Effector CD8-positive, alpha-beta T cell (primary cell): ENCODE measurements at places on chromosomes 6 and 20.

DNA sequence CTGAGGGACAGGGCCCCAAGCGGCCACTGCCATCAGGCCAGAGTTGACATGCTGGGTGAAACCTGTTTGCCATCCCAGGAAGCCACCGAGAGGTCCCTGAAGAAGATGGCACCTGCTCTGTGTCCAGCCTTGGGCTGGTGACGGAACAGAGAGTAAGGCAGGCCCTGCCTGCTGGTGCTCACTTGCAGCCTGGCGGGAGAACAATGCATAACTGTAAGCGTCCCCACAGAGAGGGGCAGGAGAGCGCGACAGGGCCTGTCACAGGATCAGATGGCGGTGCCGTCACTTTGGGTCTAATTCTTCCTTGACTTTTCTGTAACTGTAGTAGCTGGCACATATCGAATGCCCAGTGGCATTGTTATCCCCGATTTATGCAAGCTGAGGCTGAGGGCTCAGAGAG is 29.0 kb upstream of the VSTM2L start:
- no peak for DNase-seq

GRCh38 chr6:36754582-36755434 is 57.2 kb downstream of the RAB44 start:
- DNase-seq = no peak

DNA sequence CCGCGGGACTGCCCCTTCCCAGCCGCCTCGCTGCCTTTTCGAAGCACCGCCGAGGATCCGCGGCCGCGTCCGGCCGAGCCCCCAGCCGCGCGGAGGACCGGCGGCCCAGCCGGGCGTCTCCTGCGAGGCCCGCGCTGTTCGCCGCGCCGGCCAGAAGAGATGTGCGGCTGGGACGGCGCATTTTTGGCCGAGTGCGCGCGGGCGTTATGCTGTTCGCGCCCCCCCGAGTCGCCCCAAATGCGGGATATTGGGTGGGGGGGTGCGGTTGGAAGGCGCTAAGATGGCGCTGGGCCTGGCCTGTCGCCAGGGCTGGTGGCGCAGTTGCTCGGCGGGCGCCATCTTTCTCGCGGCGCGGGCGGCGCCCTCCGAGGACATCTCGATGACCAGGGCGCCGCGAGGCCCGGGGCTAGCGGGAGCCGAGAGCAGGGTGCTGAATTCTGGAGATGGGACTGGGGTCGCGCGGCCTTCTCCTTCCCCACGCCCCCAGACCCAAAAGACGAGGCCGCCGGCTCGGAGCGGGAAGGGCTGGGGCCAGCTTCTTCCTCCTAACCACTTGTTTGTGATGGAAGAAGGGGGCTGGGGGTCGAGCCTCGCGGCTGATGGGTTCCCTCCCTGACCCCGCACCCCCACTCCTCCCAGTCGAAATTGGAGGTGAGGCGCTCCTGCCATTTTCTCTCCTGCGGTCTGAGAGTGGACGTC is 1.5 kb downstream of the BICRAL start:
- peak; percentile 63 for DNase-seq

- DNase-seq = no peak
Observed at GRCh38 chr20:52001999-52002666, 189.4 kb downstream of the ZFP64 start.

DNA sequence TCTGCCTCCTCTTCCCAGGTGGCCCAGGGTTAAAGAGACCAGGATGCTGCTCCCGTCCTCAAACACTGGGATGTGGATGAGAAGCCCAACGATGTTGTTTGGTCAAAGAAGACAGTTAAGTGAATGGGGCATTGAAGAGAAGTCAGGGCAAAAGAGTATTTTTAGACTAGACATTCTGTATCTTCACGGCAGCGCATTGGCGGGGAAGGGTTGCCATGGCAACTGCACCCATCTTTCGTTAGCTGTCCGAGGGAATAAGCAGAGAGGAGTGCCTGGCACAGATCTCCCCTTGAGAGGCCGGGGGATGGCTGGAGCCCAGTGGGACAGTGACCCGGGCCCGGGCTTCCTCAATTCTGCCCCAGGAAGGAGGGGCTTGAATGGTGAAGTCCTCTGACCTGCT is 56.4 kb upstream of the GPR31 start:
- DNase-seq = no peak

DNA sequence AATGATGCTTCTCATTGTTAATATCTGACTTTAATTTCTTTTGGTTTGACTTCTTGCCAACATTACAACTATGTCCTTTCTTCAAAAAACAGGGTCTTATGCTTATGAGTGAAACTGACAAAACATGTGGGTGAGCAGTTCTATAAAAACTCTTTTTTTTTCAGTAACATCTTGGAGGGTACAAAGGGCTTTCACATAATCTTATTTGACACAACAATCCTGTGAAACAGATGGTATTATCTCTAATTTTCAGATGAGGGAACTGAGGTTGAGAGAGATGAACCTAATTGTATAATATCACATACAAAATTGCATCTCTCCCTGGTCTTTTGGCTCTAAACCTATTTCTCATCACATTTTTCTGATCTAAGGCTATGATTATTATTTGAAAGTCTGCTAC is 38.3 kb downstream of the MAPK14 start:
- no peak for DNase-seq

DNA sequence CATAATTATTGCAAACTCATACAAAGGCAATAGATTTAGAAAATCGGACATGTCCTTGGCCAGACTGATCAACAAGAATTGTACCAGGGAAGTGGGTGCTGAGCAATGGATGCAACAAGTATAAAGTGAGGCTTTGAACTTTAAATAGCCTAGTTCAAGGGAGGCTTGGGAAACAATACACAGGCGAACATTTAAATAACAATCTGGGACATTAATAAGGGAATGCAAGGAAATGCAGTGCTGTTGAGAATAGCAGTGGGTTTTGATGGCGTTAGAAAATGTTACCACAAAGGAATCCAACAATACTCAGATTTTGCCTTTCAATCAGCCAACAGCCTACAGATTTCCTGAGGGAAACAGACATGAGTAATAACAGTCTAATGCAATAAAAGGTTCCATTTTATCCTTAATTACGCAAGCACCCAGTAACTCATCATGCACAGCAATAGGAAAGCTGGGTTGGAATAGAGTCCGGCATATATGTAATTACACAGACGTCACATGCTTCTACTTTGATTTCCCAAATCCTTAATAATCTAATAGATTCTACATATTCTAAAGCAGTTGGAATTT is 134.6 kb downstream of the PHACTR1 start:
- DNase-seq = no peak

DNA sequence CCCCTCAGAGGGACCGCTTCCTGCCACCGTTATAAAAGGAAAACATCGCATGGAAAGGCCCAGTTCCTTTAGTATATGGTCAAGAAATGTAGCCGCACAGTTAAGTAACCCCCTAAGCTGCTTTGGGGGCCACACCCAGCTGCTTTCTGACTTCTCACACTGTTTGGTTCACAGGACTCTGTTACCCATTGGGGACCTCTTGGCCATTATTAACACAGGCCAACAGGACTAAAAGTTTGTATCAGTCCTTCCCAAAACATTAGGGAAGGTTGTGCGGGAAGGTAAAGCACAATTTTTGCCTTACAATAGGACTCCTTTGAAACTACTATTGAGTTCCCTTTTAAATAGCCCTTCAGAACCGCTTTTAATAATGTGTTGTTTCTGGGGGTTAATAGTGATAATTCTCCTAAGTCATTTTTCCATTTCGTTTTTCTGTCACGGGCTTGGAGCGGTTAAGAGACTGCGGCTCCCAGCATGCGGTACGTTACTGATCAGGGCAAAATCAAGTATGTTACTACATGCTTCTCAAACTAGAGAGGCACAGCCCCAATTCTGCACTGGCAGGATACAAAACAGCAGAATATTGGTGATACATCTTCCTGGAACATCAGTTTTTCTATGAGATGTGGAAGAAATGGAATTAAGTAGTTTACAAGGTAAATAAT is 668 bp upstream of the RPP40 start:
- DNase-seq = no peak

GRCh38 chr20:63639093-63639975 is 12.4 kb upstream of the GMEB2 start:
- DNase-seq = peak; percentile 49

DNA sequence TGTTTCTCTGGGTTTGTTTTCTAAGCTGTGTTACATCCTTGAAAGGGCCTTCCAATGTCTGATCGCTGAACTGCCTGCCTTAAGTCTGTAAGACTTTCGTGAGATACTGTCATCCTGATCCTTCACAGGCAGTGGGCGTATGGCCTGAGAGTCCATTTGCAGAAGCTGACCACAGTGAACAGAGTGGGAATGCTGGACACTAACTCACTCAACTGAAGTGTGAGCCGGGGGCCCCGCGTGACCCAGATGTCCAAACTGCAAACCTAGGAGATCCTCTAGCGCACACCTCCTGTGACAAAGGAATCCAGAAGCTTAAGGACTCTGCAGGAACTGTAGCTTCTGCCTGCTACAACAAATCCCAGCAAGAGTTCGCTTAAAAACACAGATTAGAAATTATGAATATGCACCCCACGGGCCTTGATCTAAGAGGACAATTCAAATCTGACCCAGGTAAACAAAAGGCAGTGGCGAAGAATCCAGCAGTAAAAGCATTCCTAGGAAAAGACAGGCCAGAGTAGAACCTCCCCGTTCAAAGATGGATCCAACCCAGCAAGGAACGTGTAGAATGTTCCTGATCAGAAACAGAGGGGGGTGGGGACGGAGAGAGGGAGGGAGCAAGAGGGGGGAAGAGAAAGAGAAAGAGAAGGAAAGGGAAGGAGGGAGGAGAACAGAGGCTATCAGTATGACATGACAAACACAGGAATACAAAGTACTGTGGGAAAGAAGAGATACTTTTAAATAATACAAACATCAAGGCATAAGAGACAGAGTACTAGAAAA is 135.0 kb upstream of the AFDN start:
- no peak for DNase-seq

GRCh38 chr20:56458206-56458821 is 10.1 kb upstream of the RTF2 start:
- DNase-seq = no peak

DNA sequence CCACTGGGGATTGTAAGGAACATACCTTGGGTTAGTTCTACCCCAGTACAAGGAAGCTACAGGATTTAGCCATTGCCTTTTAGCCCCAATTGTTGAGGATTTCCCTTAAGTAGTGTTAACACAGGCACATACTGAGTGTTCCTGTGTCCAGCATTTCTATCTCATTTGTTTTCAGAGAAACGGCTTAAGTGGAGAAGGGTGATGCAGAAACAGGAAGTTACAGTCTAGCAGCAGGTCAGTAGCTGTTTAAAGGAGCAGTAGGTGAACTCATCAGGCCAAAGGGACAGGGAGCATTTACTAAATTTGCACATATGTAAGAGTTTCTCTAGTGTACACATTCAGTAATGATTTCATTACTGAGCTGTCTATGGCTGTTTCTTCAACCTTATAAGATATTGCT is 644.2 kb upstream of the GJE1 start:
- DNase-seq = no peak

DNA sequence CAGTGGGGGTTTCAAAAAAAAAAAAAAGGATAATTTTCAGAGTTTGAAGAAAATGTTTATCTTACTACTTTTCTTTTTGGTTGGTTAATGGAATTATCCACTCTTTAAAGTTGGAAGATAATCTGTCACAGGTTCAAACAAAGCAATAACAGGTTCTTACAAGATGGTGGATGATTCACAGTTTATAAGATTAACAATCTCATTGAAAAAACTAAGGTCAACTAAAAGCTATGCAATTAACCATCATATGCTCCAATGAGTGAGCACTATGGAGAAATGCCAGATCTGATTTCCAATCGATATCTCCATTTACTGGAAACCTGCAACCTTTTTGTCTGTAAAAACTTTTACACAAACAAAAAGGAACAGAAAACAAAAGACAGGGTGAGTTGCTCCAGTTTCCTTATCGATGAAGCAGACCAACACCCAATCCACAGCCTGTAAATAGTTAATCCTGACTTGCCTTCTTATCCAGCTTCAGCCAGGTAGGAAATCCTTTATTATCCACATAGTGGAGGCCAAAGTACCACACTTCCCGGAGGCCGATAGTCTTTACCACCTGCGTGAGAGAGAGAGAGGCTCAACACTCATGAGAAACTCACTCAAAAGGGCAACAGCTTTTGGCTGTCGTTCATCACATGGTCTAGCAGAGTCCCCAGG is 32.4 kb downstream of the EZR start:
- no peak for DNase-seq

DNA sequence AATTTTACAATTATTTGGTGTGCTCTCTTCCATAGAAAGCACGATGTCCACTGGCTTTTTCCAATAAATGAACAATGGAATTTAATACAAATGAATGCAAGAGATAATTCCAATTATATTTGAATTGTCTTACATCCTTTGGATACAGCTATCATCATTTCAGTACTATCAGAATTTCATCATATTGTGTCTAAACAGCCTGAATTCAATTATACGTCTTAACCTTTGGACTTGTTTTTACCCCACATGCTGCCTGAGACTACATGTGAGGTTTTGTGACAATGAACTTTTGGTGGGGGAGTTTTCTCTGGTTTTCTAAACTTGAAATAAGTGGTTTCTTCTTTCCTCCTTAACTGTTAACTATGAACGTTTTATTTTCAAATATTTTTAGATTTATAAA is 1176.0 kb downstream of the EPHA7 start:
- no peak for DNase-seq

GRCh38 chr20:19991308-19991707 is 25.9 kb upstream of the NAA20 start:
- DNase-seq = no peak

DNA sequence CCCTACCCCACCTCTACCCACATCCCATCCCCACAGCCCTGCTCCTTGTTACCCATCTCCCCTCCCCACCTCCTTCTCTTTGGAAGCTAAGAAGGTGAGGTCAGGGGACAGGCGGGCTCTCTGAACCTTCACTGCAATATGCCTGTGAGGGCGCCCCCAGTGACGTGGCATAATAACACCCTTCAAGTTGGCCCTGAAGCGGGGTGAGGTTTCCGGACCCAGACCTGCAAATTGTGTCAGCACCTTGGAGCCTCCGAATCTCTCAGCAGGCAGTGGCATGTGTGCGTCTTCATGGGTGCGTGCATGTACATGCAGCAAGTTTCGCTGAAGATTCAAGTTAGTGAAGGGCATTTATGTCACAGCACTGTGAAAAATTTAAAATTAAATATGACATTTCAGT is 114.6 kb downstream of the SOBP start:
- no peak for DNase-seq

DNA sequence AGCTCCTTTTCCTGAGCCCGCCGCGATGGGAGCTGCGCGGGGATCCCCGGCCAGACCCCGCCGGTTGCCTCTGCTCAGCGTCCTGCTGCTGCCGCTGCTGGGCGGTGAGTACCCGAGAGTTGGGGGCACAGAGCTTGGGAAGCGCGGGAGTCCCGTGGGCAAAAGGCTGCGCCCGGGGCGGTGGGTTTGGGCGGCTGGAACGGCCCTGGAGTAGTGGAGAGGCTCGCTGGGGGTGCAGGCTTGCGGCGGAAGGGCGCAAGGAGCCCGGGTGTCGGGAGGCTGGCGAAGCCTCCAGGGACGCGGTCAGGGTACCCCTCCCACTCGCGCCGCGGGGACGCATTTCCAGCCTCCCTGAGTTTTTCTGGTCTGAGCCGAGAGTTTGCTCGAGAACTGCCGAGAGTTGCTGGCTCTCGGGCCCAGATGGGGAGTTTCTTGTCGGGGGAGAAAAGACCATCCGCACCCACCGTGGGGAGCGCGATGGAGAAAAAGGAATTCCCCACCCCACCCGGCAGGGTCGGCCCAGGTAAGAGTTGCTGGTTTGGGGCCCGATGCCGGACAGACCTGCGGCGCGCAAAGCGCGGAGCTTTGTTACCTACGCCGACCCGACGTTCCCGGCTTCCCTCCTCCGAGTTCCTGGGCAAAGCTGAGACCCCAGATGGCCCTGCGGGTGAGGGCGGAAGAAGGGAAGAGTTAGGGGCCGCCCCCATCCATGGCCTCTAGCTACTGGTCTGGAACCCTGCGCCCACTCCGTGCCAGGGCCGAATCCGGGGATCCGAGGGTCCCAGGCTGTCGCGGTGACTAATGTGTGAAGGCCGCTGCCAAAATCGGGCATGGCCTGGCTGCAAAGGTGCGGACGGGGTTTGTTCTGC is 584 bp downstream of the PTK7 start:
- no peak for DNase-seq
